Stimulated activated CD8-positive, alpha-beta memory T cell treated with anti-CD3 and anti-CD28 coated beads, Interleukin-4, amount 100 ng/mL, for 24 hours (primary cell): ENCODE measurements at places on chromosomes 1 and 21.

- DNase-seq = no peak
These were observed 95.6 kb downstream of the TGFBR3 start for GRCh38 chr1:91790392-91790791.

DNA sequence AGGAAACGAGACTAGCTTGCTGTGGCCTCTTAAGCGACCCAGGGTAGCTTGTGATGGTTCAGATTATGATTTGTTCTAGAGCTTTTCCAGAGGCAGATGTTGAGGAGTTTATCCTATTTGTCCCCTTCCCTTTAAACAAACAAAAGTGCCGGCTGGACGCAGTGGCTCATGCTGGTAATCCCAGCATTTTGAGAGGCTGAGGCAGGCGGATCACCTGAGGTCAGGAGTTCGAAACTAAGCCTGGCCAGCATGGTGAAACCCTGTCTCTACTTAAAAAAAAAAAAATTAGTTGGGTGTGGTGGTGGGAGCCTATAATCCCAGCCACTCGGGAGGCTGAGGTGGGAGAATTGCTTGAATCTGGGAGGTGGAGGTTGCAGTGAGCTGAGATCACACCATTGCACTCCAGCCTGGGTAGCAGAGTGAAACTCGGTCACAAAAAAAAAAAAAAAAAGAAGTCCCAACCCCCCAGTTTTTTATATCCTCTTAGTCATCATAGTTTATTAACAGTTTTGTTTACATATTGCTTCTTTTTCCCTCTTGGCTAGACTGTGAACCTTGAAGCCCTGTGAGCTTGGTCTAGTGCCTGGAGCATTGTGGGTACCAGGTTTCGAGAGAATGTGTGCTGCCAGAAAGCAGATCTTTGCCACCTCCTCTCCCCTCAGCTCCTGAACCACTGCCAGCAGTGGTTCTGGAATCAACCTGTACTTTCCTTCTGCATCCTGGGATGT lies 29.8 kb downstream of the MAPKAPK2 start:
- DNase-seq = no peak

GRCh38 chr1:246267896-246268295 lies 239.2 kb downstream of the SMYD3 start:
- no peak for DNase-seq

- DNase-seq = no peak
These were observed 79.5 kb upstream of the CSF3R start for GRCh38 chr1:36562181-36562685.

- no peak for DNase-seq
These were observed 6.2 kb downstream of the NR5A2 start for GRCh38 chr1:200033511-200034261.

- no peak for DNase-seq
These were observed 7.4 kb downstream of the LHX9 start for GRCh38 chr1:197924516-197925123.

DNA sequence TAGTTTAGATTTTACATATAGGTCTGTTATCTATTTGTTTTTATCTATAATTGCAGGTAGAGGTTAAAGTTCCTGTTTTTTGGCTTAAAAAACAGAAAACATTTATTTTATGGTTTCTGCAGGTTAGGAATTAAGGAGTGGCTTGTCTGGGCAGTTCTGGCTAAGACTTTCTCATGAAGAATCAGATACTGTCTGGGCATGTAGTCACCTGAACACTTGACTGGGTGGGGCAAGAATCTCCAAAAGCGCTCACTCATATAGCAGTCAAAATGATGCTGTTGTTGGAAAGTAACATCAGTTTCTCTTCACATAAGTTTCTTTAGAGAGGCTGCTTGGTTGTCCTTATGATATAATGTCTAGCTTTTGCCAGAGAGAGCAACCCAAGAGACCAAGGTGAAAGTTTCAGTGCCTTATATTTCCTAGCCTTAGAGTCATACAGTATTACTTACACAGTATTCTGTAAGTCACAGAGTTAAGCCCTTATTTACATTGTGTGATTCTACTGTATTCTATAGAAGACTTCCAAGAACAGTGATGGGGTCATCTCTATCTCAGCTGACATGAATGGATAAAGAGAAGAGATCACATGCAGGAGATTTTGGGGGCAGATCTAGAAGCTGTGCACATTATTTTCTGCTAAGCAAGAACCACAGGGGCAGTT lies 125.4 kb upstream of the GPR52 start:
- DNase-seq = no peak

- peak; percentile 58 for DNase-seq
These were observed 19.9 kb upstream of the IFNGR2 start for GRCh38 chr21:33383056-33383888.

GRCh38 chr1:236514703-236515442 lies 8.9 kb upstream of the LGALS8 start:
- no peak for DNase-seq

- no peak for DNase-seq
These were observed 30.4 kb downstream of the ATP2B4 start for GRCh38 chr1:203656796-203657747.

GRCh38 chr1:34378968-34379856 lies 202.5 kb downstream of the C1orf94 start:
- no peak for DNase-seq

DNA sequence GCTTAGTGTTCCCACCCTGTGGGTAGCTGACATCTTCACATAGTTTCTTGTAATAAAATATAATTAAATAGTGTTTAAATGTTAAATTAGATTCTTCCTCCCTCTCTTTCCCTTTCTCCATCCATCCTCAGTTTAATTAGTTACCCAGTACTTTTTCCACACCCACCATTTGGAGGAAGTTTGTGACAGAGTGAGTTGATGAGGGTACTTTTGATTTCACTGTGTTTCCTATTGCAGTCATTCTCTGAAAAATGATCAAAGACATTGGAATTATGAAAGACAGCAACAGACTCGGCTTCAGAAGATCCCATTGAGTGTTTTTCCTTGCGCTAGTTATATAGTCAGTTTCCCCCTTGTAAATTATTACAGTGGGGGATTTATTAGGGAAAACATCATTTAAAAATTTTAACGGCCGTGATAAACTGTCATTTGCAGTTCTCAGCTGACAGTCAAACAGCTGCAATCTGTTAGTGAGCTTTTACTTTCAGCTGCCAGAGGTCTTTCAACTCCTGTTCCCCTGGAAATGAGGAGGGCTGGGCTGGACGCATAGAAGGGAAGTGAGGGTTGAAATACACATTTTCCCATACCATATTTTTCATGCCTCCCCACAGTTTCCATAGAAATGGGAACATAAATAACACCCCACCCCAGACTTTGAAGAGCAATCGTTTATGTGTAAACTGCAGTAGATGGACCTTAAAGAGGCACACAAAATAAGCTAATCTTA lies 61.3 kb upstream of the CACYBP start:
- DNase-seq = no peak

GRCh38 chr1:158002022-158002630 lies 8.7 kb downstream of the KIRREL1 start:
- no peak for DNase-seq

- no peak for DNase-seq
These were observed 352.5 kb downstream of the HHAT start for GRCh38 chr1:210681158-210681557.

- no peak for DNase-seq
These were observed 28.4 kb downstream of the LMX1A start for GRCh38 chr1:165328136-165328535.

DNA sequence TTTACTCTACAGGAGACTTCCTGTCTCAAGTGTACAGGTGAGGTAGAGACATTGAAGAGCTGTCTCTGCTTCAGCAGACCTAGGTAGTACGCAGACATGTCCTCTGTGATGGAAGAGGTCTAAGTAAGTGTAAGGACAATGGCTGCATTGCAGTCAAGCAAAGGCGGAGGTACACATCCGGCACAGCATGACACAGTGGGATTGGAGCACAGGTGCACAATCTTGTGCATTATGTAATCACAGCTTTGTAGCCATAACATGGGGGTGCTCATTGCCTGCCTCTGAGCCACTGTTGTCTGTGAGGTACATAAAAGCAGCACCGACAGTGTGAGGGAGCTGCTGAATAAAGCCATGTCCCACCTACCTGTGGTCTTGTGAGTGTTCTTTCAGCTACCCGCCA lies 66.4 kb upstream of the CCDC190 start:
- DNase-seq = no peak

- DNase-seq = no peak
These were observed 38.7 kb downstream of the MIA3 start for GRCh38 chr1:222656391-222657155.

- DNase-seq = no peak
These were observed 12.4 kb downstream of the EPB41 start for GRCh38 chr1:28926629-28927265.

DNA sequence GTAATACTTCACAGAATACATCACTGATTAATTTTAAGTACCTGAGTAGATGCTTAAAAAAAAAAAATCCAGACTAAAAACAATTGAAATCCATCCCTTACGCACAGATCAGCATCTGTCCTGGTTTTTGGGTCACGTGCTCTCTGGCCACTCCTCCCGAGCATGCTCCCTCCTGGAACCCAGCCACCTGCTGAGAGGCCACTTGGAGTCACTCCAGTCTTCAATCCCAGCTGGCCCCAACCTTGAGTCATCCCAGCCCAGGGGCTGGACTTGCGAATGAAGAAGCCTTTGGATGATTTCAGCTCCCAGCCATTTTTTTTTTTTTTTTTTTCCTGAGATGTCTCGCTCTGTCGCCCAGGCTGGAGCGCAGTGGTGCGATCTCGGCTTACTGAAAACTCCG lies 8.9 kb downstream of the MAP1LC3C start:
- no peak for DNase-seq

- no peak for DNase-seq
These were observed 2.0 kb downstream of the MEF2D start for GRCh38 chr1:156498432-156499193.

- no peak for DNase-seq
These were observed 39.8 kb upstream of the SCAF4 start for GRCh38 chr21:31771685-31772084.

DNA sequence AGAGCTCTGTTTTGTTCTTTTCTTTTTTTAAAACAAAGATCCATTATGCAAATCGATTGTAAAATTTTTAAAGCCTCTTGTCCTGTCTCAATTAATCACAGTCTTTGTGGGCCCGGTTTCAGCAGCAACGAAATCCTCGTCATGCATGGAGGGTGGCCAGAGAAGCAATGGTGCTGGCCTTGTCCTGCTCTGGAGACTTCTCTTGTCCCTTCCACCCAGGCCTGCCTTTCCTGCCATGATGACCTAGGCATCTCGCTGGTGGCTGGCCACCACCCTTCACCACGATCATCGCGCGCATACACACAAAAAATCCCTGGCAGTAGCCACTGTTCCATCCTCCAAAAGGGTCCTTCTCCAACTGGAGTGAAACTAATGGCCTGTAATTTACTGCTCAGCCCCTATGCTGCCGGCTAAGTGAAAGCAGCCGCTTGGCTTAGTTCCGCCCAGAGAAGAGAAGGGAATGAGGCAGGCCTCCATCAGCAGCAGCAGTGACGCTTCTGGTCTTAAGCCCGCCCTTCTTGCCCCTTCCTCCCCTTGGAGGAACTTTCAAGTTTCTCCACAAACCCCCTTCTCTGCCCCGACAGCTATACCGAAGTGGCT lies 309.5 kb downstream of the NPHP4 start:
- DNase-seq = no peak

DNA sequence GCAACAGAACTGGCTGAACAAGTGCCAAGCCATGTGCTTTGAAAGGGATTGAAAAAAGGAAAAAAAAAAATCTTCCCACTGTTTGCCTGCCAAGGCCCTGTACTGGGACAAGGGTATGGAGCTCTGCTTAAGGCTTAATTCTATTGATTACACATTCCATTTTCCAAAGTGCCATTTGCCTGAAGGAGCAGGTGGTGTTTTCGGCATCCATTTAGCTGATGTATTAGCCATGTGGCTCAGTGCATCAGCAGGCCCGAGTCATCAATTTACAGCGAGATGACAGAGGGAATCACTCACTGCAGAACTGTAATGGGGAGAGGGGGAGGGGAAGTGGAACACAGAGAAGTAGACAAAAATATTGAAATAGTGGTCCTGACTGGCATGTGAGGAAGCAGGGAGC lies 144.2 kb upstream of the BEND5 start:
- no peak for DNase-seq

GRCh38 chr1:205294175-205294917 lies 27.2 kb downstream of the NUAK2 start:
- DNase-seq = no peak

DNA sequence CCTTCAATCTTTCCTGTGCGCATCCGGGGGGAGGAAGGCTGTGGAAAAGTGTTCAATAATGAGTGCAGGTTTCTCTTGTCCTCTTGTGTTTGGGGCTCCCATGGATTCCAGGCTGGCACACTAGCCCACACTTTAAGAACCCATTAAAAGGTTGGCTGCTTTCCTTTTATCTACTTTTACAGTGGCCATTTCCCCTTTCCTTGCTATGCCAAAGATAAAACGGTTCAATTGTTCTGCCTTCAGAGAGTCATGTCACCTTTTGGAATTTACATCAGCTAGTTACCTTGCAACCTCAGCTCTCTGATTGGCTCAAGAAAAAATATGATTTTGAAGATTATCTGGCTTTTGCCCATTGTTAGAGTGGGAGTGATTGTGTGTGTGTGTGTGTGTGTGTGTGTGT lies 182.3 kb downstream of the SDCCAG8 start:
- no peak for DNase-seq

- no peak for DNase-seq
These were observed 49.8 kb downstream of the ZBTB18 start for GRCh38 chr1:244100704-244101453.

- DNase-seq = no peak
These were observed 76.3 kb downstream of the XCL2 start for GRCh38 chr1:168467452-168467851.

DNA sequence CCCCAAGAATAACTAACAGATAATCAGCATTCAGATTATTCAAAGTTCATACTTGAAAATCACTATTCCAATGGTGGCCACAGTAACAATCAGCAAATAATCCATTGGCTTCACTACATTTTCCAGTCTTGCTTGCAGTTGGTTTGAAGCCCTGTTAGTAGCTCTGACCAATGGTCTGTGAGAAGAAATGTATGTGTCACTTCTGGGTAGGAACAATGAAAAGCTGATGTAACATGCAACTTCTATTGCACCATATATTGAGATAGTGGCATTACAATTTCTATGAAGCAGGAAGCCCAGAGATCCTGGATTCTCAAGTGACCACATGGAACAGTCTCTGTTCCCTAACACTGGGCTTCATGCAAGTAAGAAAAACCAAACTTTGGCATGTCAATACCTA lies 250.9 kb upstream of the DAB1 start:
- no peak for DNase-seq

DNA sequence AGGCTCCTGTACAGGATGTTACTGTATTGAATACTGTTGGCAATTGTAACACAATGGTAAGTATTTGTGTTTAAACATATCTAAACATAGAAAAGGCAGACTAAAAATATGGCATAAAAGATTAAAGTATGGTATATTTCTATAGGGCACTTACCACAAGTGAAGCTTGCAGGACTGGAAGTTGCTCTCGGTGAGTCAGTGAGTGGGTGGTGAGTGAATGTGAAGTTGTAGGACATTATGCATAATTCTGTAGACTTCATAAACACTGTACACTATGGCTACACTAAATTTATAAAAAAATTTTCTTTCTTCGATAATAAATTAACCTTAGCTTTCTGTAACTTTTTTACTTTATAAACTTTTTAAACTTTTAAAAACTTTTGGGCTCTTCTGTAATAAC lies 13.7 kb upstream of the TRIM62 start:
- no peak for DNase-seq

GRCh38 chr1:247535402-247535801 lies 838 bp downstream of the OR2C3 start:
- no peak for DNase-seq
